ENCODE measurements at places on chromosomes 1 and 21.

DNA sequence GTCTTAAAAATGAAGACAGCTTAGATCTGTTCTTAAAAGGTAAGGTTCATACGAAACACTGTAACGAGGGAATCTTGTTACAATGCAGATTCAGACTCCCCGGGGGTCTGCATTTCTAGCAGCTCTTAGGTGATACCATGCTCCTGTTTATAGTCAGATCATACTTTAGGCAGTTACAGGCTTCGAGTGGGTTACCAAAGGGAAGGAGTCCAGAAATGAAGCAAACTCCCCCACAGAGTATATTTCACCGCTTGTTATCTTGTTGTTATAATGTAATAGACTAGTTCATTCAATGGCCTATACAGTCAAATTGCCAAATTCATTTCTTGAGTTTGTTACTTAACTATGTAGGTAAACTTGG is 601.1 kb downstream of the USP25 start:
- no peak overlapping the region for H3K27ac ChIP-seq
- H3K36me3 ChIP-seq = no peaks in the 10 kb centered on the region
- no peak overlapping the region for H3K4me3 ChIP-seq
- no peak for DNase-seq
- H3K27me3 ChIP-seq = no peaks in the 10 kb centered on the region

DNA sequence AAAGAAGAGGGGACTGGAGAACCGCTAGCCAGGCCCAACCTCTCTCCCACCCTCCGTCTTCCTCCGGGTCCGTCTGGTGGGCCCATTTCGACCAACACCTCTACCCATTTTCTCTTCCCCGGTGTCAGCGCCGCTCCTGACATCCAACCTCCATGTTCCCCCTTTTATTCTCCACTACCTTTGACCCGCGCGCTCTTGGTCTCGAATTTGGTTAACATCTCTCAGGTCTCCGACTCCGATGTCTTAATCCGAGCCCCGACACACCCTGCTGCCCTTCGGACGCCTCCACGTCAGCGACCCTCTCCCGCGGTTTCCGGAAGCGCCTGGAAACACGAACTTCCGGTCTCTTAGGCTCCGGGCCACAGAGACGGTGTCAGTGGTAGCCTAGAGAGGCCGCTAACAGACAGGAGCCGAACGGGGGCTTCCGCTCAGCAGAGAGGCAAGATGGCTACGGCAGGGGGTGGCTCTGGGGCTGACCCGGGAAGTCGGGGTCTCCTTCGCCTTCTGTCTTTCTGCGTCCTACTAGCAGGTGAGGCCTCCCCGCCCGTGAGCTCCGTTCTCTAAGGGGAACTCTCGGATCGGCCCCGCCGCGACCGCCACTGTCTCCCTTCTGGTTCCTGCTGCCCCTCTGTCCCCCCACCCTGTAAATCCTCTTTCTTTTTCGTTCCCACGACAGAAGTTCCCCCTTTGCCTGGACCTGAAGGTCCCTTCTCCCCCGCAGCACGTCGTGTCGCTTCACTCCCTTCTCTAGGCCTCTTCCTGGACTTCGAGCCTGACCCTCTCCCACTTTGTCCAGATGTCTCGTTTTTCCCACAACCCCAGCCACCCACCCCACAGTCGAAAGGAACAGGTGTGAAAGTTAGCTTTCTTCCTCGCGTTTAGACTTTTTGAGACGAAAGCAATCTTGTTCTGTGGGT is at the start of the genes COPA and NCSTN:
Gene COPA (minus strand): TSS at position 298 of the 917 bp plus-strand sequence. CDS start 80 bp downstream, at position 218.
Gene NCSTN (plus strand): TSS at position 431 of the 917 bp plus-strand sequence. CDS start 14 bp downstream, at position 445.
- peaks cover 4% of the 10 kb centered on the region for H3K4me1 ChIP-seq
- H3K36me3 ChIP-seq = peaks cover 11% of the 10 kb centered on the region
- peak; percentile 91 for DNase-seq

- DNase-seq = no peak
- no peak overlapping the region for H3K27ac ChIP-seq
Observed at GRCh38 chr21:46459356-46460112, 843 bp downstream of the DIP2A start.

DNA sequence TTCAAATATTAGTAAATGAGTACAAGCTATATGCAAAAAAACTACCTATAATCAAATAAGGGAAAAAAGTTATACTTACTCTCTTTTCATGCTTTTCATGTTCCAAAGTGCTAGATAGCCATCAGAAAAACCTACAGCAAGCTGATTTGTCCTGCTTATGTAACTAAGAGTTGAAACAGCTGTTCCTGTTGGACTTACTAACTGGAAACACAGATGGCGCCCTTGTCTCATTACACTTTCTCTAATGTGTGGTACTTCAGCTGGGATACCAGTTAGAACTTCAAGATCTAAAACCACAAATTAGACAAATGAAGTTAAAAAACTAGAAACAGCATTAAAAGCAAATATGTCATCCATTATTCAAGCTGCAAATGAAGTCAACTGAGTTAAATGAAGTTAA is 24.3 kb downstream of the AHCTF1 start:
- no peak for DNase-seq
- no peak overlapping the region for H3K27ac ChIP-seq
- no peaks in the 10 kb centered on the region for H3K27me3 ChIP-seq
- no peak overlapping the region for H3K4me3 ChIP-seq
- no peaks in the 10 kb centered on the region for H3K4me1 ChIP-seq

GRCh38 chr1:195831789-195832188 is 776.5 kb downstream of the KCNT2 start:
- H3K27ac ChIP-seq = no peak overlapping the region
- H3K4me1 ChIP-seq = no peaks in the 10 kb centered on the region
- H3K4me3 ChIP-seq = no peak overlapping the region
- DNase-seq = no peak
- H3K27me3 ChIP-seq = no peaks in the 10 kb centered on the region

DNA sequence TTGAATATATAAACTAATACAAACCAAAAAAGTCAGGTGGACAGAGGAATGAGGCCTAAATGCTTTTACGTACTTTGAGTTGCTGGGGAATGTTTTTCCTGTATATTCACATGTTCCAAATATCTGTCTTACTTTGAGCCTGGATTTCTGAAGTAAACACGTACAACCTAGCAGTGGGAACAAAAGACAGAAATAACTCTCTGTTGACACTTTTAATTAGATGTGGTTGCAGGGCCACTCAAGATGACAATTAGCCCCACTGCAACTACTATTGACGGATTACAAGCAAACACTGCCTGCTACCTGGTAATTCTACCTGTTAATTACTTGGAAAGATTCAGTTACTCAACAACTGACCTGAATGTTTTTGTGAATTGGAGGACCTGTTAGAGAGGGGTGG is 196.9 kb downstream of the TTLL7 start:
- no peak for DNase-seq
- H3K27ac ChIP-seq = no peak overlapping the region
- no peak overlapping the region for H3K4me3 ChIP-seq
- H3K27me3 ChIP-seq = no peaks in the 10 kb centered on the region

GRCh38 chr1:19091196-19091953 is 118.7 kb downstream of the UBR4 start:
- DNase-seq = no peak
- H3K27ac ChIP-seq = no peak overlapping the region
- no peak overlapping the region for H3K4me3 ChIP-seq
- H3K27me3 ChIP-seq = no peaks in the 10 kb centered on the region

DNA sequence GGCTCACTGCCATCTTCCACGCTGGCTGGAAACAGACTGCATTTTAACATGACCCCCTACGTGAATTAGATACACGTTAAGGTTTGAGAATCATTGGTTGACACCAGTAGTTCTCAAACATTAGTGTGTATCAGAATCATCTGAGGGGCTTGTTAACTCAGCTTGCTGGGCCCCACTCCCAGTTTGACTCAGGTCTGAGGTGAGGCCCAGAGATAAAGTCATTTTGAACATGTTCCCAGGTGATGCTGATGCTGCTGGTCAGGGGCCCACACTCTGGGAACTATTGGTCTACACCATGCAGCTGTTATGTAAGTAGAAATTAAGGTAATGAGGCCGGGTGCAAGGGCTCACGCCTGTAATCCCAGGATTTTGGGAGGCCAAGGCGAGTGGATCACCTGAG is 1.3 kb downstream of the LSM10 start:
- peaks cover 5% of the 10 kb centered on the region for H3K4me1 ChIP-seq
- no peak for DNase-seq
- H3K27me3 ChIP-seq = no peaks in the 10 kb centered on the region
- peaks cover 19% of the 10 kb centered on the region for H3K36me3 ChIP-seq

GRCh38 chr1:160623227-160623633 is 23.6 kb downstream of the SLAMF1 start:
- no peak for DNase-seq
- no peaks in the 10 kb centered on the region for H3K4me1 ChIP-seq
- H3K36me3 ChIP-seq = no peaks in the 10 kb centered on the region
- H3K27ac ChIP-seq = no peak overlapping the region

- no peak for DNase-seq
- H3K27ac ChIP-seq = no peak overlapping the region
- no peak overlapping the region for H3K4me3 ChIP-seq
Observed at GRCh38 chr1:29985606-29985945, 737.8 kb downstream of the MATN1 start.

DNA sequence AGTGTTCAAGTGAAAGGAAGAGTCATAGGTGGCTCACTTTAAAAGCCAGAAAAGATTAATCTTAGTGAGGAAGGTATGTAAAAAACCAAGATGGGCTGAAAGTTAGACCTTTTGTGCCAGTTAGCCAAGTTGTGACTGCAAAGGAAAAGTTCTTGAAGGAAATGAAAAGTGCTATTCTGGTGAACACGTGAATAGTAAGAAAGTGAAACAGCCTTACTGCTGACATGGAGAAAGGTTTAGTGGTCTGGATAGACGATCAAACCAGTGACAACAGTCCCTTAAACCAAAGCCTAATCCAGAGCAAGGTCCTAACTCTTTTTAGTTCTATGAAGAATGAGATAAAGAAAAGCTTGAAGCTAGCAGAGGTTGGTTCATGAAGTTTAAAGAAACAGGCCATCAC is 106.4 kb downstream of the CTH start:
- H3K36me3 ChIP-seq = no peaks in the 10 kb centered on the region
- H3K4me1 ChIP-seq = no peaks in the 10 kb centered on the region
- DNase-seq = no peak

- H3K4me3 ChIP-seq = peak within 1 kb of the TSS; percentile 91
- no peaks in the 10 kb centered on the region for H3K27me3 ChIP-seq
- H3K4me1 ChIP-seq = peaks cover 10% of the 10 kb centered on the region
Observed at GRCh38 chr1:155856975-155857930, at the start of gene GON4L. Gene GON4L, minus strand, starts transcription at chr1:155857214. Its CDS starts 3,434 bp downstream, at chr1:155853780.

Measured in neuronal stem cell (in vitro differentiated cells).